ENCODE measurements at places on chromosomes 5 and 9.

DNA sequence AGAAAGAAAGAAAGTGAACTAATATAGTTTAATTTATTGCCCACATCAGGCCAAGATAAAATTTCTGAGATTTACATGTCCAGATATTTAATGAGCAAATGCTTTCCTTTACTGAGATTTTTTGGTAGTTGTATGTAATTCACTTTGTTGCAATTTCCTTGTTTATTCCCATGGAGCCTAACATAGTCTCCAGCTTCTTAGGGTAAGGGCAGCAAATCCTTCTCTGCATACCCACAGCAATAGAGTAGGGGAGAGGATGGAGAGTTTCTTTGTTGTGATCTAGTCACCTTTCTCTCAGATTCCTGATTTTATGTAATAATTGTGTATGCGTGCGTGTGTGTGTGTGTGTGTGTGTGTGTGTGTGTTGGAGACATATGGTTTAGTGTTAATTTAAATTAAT lies 51.6 kb upstream of the DPYSL3 start:
- no peak for DNase-seq

GRCh38 chr9:125629446-125629845 lies 77.6 kb downstream of the MAPKAP1 start:
- no peak for DNase-seq

- DNase-seq: peak; percentile 23
Observed at GRCh38 chr5:139708877-139709581, 60.9 kb downstream of the CXXC5 start.

GRCh38 chr5:95993266-95993665 lies 31.6 kb upstream of the ELL2 start:
- no peak for DNase-seq

DNA sequence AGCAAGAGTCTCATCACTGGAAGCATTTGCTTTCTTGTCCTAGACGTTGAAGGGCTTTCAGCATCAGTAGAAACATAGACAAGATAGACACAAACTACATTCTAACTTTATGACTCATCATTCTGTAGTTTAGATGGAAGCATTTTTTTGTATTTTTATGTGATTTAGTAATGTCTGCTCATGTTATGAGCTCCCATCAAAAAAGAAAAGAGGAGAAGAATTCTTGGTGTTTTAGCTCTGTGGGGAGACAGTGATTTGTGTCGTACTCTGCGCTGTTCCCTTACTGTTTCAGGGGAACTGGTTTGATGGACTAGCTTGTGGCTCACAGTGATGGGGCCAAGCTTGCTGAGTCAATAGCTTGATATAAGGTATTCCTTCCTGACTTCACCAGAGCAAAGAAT lies 159.2 kb upstream of the WWC1 start:
- DNase-seq: no peak

DNA sequence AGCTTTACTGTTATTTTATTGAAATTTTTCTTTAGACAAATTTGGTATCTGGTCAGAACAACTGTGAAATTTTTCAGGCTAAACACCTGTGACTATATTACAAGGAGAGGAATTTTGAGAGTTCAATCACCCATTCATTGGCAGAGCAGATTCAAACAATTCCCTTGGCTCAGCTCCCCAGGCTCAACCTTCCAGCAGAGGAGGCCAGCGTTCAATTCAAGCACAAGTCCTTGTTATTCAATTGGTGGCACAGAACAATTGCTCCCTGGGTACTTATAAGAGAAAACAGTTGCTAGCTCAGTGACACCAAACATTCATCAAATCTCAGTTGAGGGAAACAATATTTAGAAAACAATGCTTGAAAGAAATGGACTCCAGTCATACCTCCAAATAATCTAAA lies 83.3 kb downstream of the SUSD1 start:
- no peak for DNase-seq

- DNase-seq: no peak
Observed at GRCh38 chr5:154967421-154968024, 26.6 kb downstream of the MRPL22 start.

- no peak for DNase-seq
Observed at GRCh38 chr5:10874541-10874940, 113.5 kb upstream of the DAP start.

DNA sequence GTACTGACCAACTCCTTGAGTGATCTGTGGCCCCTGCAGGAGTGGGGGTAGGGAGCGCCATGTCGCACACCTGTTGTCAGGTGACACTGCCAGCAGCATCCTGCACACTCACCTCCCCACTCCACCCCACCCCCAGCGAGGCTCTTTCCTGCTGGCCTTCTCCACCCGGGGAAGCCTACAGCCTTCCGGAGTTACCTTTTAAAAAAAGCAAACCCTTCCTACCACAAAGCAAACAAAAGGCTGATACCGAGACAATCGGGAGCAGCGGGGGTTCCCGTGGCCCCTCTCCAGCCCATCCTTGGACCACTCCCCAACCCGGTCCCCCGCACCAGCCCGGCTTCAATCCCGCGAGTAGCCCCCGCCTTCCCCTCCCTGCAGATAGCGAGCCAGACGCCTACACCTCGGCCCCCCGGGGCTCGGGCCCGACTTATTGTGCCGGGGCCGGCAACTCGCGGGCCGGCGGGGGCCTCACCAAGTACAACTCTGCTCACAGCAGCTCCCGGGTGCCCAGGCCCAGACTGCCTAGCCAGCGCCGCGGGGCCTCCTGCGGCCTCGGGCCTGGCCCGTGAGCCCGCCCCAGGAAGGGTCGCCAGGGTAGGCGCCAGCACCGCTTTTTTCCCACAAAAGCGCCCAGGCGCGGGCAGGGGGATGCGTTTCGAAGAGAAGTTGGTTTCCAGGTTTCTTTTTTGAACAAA lies 724 bp downstream of the MACROH2A1 start:
- no peak for DNase-seq

DNA sequence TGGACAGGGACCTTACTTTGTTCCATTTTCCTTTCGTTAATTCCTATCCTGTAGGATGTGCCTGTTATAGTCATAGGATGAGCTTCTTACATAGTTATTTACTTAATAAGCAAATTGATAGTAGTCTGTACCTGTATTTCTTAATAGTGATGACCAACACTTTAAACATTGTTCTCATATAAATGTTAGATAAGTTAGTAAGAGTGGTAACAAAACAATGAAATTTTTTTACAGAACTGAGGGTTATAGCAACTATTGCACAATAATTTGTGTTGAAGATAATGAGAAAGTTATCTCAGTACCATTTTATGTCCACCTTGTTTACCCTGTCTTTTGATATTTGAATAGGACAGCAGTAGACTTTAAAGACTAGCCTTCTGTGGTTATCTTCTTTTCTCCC lies 162.9 kb upstream of the ELL2 start:
- DNase-seq: no peak

- no peak for DNase-seq
Observed at GRCh38 chr9:132797861-132798659, 80.0 kb downstream of the AK8 start.

GRCh38 chr5:5967944-5968343 lies 410.4 kb downstream of the MED10 start:
- no peak for DNase-seq

DNA sequence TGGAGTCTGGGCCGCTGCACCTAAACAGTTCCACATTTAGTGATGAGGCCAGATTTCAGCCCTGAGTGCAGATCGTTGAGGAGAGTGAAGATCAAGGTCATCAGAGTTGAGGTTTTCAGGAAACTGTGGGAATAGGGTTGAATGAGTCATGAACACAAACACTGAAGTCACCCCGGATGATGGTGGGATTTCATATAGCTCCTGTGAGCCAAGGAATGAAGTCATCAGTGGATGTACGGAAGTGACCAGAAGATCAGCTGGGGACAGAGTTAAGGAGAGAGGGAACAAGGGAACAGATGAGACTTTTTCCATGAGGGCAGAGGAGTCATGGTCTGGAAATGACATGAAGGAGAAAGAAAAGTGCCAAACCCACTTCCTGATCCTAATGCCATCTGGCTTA lies 36.5 kb downstream of the PALM2AKAP2 start:
- DNase-seq: peak; percentile 91

- no peak for DNase-seq
Observed at GRCh38 chr5:56605231-56605630, 210.1 kb upstream of the MAP3K1 start.

GRCh38 chr9:34554211-34555001 lies 31.6 kb upstream of the ENHO start:
- DNase-seq: no peak

DNA sequence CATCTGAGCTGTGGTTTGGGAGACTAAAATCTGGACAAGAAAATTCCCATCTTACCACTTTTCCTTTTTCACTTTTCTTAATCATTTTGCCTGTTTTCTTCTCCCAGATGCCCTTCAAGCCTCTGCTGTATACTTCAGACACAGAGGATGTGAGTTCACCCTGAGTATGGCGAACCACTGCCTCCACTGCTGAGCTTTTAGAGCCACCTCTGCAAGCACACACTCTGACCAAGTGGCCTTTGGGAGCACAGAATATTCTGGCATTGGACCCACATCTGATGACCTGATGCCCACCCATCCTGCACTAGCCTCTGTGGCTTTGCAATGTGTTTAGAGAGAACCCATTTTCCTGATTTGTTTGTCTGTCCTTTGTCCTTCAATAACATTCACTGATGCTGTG lies 32.5 kb downstream of the TERT start:
- no peak for DNase-seq

- DNase-seq: no peak
Observed at GRCh38 chr9:126702151-126703001, 88.6 kb downstream of the LMX1B start.

DNA sequence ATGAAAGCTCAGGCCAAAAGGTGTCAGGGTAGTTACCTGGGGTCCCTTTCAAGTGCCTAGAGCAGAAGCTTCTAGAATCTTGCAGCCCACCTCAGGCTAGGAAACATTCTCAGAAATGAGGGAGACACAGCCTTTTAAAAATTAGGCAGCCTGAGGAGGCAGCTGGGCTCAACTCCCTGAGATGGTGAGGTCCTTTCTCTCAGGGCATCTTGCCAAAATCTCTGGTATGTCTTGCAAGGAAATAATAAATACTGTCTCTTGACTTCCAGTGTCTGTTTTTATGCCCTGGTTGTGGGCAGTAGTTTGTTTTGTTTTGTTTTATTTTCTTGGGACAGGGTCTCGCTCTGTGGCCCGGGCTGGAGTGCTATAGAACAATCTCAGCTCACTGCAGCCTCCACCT lies 100.9 kb upstream of the APC start:
- no peak for DNase-seq

GRCh38 chr9:14256588-14256987 lies 57.4 kb downstream of the NFIB start:
- no peak for DNase-seq

DNA sequence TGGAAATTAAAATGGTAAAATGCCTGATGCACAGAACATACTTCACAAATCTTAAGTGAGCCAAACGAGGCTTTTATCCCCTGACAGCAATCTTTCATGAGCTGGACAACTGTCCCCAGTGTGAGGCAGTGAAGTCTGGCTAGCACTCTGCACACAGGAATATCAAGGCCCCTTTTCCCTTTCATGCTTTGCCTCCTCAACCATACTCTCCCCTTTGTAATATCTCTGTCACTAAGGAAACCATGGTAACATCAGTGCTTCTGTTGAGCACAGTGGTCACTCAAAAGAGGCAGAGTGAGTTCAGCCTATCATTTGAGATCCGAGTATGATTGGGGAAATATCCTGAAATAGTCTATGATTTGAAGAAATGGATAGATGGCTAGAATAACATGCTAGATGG lies 318.3 kb downstream of the ENC1 start:
- no peak for DNase-seq

- no peak for DNase-seq
Observed at GRCh38 chr5:5387777-5388176, 34.7 kb upstream of the ICE1 start.

DNA sequence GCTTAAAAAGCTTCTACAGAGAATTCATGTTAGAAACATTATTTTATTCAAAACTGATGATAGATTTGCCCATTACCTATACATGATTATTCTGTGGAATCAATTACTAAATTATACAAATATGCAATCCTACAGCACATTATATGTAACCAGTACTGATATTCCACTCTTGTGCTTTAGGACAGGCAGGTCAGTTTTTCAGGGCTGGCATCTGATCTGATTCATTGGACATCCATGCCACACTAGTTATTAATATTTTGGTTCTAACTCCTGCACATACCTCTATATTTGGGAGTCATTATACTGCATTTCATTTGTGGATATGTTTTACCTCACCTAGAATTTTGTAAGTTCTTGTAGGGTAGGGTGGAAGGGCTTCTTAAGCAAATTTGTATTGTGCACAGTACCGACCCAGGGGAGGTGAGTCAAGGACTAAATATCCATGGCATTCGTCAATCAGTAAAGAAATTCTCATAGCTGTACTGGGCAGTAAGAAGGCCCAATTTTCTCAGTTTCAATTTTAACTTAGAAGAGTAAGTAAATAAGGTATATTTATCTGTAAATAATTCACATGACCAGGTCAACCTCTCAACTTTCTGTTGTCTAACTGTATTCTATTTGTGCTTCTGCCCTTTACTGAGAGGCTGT lies 33.5 kb downstream of the ELOVL7 start:
- DNase-seq: peak; percentile 86

GRCh38 chr5:134006115-134006514 lies 1.3 kb upstream of the VDAC1 start:
- DNase-seq: no peak
